ENCODE measurements at places on chromosomes 2 and 18. TPM values are rescaled to one million over a fixed set of nuclear protein-coding genes. Genes with fewer than 3 reads are reported as not detected.

The PSMA8 gene
- total RNA-seq = not detected

The GCG gene
- not detected for total RNA-seq

The B4GALT6 gene
- total RNA-seq = 5.7 TPM

The RNF152 gene
- total RNA-seq = 0.01 TPM

The RAB27B gene
- total RNA-seq = 10.5 TPM

The ICA1L gene
- total RNA-seq = 1.8 TPM

The GNLY gene
- total RNA-seq = 0.30 TPM

The AQP12A gene
- total RNA-seq = not detected

The AGXT gene
- not detected for total RNA-seq

The TMSB10 gene
- total RNA-seq = 9,237 TPM

The LHCGR gene
- not detected for total RNA-seq

The AQP4 gene
- not detected for total RNA-seq

The CIB4 gene
- total RNA-seq = 0.38 TPM

The RSAD2 gene
- 0.53 TPM for total RNA-seq

The DSC2 gene
- 1.2 TPM for total RNA-seq

The CHCHD5 gene
- total RNA-seq = 61.5 TPM

The PSMG2 gene
- total RNA-seq = 69.2 TPM
